ENCODE measurements at places on chromosomes 2 and 18.

DNA sequence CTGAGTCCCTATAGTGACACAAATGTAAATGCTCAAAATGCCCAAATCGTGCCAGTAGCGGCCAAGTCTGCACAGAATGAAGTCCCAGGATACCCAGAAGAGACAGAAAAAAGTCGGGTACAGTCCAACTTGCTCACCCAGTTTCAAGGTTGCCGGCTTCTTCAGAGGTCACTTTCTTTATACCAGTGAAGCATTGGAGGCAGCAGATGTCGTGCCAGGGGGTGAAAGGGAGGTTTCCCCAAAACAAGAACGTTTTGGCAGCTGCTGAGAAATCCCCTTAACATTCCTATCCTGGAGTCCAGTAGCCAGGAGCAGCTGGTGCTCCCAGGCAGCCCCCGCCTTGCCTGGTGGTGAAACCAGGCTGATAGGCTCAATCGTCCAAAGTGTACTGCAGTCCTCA lies 58.1 kb upstream of the MCFD2 start:
- no peak for DNase-seq

DNA sequence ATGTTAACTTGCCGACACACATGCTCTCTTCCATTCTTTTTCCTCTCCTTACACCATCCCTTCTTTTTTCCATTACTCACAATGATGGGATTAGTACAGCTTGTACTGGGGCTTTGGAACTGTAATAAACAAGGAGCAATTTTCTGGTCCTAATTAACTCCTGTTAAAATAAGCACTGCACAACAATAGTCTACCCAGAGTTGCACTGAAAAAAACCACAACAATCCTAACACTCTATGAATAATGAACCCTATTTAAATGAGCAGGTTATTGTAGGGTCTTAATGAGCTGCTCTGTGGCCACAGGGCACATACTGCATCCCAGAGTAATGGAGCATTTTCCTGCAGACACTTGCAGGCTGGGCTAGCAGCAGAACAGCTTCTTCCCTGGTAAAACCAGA lies 380.3 kb downstream of the NRXN1 start:
- DNase-seq: no peak

GRCh38 chr2:233072838-233073237 lies 12.7 kb downstream of the INPP5D start:
- DNase-seq: no peak

GRCh38 chr18:70028084-70028483 lies 80.4 kb upstream of the CD226 start:
- DNase-seq: no peak

- DNase-seq: no peak
Measured at GRCh38 chr2:186348200-186348599, 137.9 kb upstream of the ZC3H15 start.

- no peak for DNase-seq
Measured at GRCh38 chr2:1117569-1117968, 166.9 kb downstream of the SNTG2 start.

GRCh38 chr2:223865907-223866508 lies 28.6 kb upstream of the AP1S3 start:
- DNase-seq: no peak

DNA sequence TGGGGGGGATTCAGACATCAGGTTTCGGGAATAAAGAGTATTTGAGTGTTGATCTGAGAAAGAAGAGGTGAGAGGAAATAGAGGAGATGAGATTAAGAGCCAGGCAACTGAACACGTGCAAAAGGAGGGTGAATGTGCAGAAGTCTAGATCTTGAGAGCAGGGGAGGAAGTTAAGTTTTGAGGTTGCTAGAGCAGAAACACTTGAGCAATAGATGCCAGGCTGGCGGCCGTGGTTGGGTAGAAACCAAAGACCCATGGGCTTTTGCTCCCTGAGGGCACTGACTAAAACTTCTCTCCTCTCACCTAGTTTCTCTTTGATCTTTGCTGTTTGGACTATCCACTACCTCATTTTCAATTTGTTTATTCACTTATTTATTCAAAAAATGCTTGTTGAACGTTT lies 116.0 kb downstream of the CDC42EP3 start:
- no peak for DNase-seq

DNA sequence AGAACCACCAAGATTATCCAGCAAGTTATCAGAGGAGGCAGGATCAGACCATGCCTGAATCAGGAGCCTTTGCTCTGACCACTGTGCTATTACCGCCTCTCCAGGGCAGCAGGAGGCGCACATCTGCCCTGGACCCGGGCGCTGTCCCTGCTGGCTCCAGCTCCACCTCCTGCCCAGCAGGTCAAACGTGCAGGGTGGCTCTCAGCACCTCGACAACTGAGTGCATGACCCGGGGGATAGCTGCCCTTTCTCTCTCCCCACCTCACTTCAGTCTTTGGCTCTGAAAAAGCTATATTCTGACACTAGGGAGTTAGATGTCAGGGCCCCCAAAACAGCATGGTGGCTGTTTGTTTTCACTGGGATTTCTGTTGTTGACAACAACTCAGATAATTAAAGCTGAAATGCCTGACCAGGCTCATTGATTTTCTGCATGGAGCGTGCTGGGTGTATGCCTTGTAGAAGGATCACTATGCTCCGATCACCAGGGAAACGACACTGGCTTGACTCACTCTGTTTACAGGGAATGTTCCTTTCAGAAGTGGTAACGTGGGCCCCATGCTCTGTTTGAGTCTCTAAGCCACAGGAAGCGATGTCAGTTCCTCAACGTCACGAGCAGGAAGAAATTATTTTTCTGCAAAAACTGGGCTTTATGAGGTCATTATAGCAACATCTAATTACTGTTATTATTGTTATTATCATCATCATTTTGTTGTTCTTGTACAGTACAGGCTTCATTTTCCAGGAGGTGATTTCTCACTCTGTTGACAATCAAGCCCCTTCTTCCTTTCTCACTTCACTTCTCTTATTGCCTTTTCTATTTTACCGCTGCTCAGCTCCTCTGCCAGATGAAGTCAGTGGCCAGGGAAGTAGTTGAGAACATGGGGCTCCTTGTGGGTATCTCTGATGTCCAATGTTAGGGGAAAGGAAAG lies 125.6 kb downstream of the PLB1 start:
- no peak for DNase-seq

DNA sequence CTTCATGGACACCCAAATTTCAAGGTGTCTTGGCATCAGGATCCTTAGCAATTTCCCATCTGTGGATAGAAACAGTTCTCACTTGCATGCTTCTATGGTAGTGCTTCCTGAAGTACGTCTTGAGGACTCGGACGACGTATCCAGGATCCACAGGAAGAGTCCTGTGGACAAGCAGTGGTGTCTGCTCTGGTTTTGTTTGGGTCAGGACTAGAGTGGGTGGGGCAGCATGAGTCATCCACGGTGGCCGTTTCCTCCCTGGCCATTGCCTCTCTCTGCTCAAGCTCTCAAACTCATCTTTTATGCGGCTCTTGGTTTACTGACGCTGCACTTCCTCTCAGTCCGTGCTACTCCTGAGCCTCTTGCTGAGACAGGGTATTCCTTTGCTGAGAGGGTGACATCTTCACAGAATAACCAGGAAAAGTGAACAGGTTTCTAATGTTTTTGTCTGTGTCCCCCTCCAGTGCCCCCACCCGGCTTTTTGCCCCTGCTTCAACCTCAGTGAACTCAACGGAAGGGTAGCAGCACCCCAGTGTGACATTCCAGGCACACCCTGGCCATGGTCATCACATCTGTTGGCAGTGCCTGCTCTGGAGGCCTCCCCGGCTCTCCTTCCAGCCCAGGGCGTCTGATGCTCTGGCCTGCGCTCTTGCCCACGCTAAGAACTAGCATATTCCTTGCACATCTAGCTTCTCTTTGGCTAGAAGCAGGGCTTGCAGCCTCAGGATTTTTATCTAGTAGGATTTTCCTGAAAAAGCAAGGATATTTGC lies 62.2 kb downstream of the ARMC9 start:
- no peak for DNase-seq

DNA sequence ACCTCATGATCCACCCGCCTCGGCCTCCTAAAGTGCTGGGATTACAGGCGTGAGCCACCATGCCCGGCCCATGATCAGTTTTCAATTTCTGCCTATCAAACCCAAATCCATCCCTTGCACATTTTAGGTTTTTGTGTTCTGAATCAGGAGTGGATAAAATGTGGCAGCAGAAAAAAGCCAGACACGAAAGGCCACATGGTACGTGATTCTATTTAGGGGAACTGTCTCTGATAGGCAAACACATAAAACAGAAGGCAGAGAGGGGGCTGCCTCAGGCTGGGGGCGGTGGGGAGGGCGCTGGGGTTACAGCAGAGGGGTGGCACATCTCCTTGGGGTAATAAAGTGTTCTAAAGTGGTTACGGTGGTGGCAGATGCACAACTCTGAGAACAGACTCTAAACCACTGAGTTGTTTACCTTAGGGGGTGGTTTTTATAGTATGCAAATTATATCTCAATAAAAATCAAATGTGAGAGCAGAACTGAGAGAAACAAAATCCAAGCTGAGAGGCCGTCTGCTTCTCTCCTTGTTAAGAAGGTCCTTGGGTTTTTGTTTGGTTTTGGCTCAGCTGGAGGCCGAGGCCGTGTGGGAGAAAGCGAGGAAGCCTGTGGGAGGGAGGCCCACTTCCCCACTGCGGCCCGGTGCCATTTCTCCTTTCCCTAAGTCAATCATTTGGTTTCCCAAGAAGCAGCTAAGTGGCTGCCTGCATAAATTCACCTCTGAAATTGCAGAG lies 78.0 kb downstream of the SOWAHC start:
- DNase-seq: no peak

- no peak for DNase-seq
Measured at GRCh38 chr2:178391701-178392100, 59.3 kb downstream of the PRKRA start.

GRCh38 chr18:79933765-79934164 lies 17.7 kb downstream of the SLC66A2 start:
- DNase-seq: no peak

GRCh38 chr2:181242262-181242661 lies 214.9 kb upstream of the ITGA4 start:
- no peak for DNase-seq

DNA sequence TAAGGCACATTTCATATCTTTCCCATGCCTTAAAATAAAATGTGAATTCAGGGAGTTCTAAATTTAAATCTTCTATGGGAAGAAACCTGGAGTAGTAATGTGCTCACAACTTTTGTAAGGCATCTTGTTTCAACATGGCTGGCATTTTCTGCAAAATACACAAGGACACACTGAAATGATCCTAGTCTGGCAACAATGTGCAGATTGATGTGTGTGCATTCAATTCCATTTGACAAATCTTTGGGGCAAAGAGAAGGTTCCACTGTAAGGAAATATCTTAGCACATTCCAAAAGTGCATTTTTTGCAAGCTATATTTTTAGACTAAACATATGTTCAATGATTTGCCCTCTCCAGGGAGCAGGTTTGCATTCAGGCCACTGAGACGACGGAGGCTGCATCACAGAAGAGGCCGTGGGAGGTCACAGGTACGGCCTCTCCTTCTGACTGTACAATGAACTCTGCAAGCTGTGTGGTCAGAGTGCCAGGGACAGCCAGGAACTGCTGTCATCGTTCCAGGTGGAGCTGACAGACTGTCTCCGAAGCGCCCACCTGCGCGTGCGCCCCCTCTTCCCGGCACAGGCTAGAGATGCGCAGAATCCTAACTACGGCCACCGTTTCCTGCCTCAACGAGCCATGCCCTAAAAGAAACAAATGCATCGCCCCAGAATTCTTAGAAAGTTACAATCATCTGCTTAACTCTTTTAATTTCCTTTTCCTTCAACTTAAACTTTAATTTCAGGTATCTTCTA lies 149.2 kb upstream of the POU3F3 start:
- DNase-seq: no peak

DNA sequence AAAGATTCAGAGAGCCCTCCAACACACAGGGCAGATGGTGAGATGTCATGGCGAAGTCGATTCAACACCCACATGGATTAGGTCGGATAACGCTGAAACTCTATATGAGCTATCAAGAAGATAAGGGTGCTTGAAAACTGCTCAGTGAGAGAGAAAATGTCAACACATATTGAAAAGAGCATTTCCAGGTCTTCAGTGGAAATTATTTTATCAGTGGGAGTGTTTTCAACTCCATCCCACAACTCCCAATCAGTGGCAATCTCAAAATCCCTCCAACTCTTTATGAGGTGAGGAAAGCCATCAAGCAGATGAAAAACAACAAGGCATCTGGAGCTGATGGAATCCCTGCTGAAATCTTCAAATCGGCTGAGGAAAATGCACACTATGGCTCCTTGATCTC lies 104.5 kb upstream of the KLHL14 start:
- no peak for DNase-seq

- no peak for DNase-seq
Measured at GRCh38 chr2:15763822-15764682, 172.4 kb downstream of the DDX1 start.

GRCh38 chr2:239171643-239172042 lies 229.2 kb downstream of the HDAC4 start:
- no peak for DNase-seq

DNA sequence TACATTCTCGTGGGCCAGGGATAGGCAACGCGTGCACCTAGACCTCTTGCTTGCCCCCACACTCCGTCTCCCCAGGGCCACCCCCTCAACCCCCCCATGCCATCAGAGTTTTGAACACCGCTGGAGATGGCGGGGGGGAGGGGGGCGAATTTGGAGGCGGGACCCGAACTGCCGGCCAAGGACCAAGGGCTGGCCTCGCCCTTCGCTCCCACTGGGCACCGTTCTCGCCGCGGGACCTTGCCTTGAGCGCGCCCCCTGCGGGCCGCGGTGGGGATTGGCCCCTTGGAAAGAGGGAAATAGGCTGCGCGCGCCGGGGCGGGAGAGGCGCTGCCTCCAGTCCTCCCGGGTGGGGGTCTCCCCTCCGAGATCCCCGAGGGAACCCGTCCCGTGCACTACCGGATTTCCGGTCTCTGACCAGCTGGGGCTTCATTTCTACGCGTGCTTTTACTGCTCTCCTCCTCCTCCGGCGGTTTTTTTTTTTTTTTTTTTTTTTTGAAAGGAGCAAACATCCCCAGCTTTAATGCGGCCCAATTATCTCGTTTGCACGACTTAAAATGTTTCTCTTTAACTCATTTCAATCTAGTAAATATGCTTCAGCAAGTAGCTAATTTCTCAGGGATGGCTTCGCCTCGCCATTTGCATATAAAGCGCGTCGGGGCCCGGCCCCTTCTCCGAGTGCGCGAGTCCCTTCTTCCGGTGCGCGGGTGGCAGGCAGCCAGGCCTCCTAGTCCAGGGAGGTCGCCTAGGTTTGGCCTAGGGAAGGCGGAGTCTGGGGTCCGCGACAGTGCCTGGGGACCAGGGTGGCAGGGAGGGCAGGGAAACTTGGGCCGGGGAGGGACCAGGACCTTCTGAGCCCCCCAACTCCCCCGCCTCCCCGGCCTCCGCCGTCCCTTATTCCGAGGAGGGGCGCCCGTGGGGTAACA lies 10.0 kb upstream of the GBX2 start:
- DNase-seq: no peak

Measured in stimulated activated CD8-positive, alpha-beta memory T cell treated with anti-CD3 and anti-CD28 coated beads, Interleukin-7, amount 100 ng/mL, for 24 hours (primary cell).